Stimulated activated CD8-positive, alpha-beta memory T cell treated with anti-CD3 and anti-CD28 coated beads, Interleukin-4, amount 100 ng/mL, for 1 hour (primary cell): ENCODE measurements at places on chromosomes 1 and 21.

- no peak for DNase-seq
Observed at GRCh38 chr1:223455470-223455869, 62.3 kb downstream of the CCDC185 start.

DNA sequence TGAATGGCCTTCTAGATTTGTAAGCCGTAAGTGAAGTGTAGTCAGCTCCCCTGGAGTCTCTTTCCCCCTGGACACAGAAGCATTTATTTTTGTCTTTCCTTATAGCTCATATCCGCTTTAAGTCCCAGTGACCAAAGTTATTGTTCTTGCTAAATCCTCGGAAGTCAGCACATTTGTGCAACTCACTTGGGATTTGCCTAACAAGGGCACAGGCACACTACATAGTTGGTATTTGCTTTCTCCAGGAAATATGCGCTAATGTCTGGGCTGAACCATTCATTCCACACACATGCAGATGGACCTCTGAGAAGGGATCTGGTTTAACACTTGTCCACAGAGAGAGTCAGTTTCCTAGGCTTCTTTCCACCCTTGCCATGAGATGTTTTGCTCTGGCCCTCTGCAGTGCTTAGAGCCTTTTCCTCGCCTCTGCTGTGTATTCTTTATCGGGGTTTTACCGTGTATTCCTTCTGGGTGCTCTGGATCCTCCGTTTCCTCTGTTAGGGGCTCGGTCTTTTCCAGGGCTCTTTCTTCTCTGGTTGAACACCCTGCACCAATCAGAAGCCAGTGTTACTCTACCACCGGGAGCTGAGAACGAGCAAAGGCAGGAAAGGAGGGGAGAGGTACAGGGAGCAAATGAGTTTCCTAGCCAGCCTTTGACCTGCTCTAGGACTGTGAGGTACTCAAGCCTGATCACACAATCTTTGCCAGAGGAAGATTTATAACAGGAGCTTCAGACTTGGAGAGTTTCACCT is 72.4 kb downstream of the ABCA4 start:
- no peak for DNase-seq

DNA sequence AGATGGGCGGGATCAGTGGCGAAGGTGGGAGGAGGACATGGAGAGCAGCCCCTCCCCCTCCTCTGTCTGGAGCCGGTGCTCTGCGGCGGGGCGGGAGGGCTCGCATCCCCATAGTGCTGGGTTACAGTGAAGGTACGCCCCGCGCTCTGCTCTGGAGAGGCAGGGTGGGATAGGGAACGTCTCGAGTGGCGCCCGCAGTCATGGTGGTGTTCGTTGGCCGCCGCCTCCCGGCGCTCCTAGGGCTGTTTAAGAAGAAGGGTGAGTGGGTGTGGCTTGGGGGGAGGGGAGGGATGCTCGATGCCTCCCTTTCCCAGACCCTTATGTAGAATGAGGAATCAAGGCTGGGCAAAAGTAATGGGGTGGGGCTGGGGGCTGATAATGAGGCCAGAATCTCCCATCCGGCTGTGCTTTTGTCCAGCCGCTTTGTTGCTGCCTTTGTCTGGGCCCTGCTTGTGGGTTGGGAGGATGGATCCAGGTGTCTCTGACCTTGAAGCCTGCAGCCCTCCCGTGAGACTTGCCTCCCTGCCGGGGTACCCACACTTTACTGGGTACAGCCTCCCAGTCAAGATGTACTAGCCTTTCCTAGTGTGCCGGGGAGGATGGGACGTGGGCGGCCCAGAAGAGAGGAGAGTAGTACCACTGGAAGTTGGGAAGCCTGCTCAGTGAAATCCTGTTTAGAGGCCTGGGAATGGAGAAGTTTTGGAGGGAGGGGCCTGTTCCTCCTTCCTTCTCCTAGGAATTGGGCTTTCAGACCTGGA is 51.4 kb downstream of the YARS1 start:
- no peak for DNase-seq

DNA sequence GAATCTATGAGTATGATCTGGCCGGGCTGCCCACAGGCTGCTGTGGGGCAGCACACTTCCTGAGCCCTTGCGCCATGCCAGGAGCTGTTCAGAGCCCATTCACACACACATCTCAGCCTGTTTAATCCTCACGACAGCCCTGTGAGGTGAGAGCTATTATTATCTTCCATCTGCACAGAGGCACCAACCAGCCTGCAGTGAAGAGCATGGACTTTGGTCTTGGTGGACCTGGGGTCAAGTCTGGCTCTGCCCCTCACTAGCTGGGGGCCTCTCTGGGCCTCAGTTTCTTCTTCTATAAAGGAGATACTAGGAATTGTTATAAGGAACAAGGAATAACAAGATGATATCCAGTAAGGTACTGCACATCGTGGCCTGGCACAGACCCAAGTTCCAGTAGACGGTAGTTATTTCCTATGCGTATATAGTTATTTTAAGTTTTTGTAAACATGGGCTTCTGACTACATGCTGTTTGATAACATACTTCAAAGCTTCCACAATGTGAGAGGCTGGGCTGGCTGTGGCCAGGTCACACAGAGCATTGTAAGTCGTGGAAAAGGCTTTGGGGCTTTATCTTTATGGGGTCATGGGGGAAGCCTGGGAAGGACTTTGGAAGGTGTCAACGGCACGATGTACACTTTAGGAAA is 3.4 kb upstream of the PADI2 start:
- DNase-seq: no peak

DNA sequence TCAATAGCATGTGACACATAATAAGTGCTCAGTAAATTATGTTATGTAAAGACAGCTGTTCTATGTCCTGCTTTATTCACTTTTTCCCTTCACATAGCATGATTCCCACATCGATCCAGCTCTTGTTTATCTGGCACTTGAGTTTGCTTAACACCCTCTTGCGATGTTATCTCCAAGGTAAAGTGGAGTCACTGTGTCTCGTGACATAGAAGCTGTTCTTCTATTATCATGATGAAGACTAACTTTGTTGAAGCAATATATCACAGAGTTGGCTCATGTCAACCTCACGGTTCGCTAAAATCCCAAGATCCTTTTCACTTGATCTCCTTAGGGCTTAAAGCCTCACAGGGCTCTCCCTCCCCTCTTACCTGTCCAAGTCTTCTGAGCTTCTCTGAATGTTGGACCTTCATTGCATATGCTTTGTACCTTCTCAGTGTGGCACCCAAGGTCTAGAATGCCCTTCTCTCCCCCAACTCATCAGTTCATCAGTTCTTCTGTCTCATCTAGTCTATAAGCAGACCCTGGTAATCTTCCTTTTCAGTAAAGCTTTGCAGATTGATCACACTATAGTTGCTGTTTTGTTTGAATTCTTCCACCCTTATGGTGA is 38.0 kb downstream of the PLXNA2 start:
- no peak for DNase-seq

- DNase-seq: no peak
Observed at GRCh38 chr1:32606565-32607371, 43.6 kb downstream of the ZBTB8OS start.

GRCh38 chr1:169809370-169810095 is 14.8 kb upstream of the METTL18 start:
- no peak for DNase-seq

- no peak for DNase-seq
Observed at GRCh38 chr21:43021756-43022600, 47.6 kb downstream of the PKNOX1 start.

DNA sequence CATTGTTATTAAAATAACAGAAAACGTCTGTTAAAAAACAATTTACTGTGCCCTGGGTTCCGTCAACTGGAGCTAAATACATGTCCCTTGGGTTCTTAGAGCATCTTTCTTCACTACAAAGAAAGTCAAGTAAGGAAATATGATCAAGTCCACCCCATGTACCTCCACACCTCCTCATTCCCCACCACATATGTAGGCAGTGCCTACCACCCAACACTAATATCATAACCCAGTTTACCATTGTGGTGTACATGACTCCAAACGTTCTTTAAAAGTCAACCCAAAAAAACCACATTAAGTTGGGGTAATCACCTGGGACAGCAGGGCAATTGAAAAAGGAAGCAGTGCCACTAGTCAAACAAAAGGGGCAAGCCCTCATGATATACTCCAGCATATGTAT is 7.8 kb upstream of the LRRC52 start:
- DNase-seq: no peak

DNA sequence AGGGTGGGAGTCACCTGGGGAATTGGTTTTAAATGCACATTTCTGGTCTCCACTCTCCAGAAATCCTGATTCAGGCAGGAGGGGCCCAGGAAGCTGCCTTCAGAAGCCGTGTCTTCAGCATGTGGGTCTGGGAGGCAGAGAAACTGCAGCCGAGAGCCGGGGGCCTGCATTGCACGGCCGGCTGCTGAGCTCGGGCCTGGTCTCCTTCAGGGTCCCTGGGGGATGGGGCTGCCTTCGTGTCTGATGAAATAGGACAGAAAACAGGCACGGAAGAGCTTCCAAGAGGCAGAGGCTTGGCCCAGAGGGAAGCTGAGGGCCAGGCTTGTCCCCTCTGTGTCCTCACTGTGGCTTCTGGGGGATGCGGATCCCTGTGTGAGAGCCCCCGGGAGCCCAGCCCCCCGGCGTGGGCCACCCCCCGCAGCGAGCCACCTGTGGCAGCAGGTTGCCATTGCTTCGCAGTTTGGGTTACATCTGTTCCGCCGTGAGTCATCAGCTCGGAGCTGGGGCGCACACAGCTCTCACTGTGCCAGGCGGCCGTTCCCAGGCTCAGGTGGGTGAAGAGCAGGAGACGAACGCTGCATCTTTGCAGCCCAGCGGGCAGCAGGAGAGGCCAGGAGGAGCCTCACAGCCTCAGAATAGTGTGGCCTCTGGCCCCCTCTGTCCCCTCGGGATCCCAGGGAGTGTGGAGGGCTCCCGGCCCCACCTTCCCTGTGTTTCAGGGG is 72.4 kb downstream of the AJAP1 start:
- DNase-seq: no peak

GRCh38 chr1:30185809-30186208 is 537.6 kb downstream of the MATN1 start:
- DNase-seq: no peak

DNA sequence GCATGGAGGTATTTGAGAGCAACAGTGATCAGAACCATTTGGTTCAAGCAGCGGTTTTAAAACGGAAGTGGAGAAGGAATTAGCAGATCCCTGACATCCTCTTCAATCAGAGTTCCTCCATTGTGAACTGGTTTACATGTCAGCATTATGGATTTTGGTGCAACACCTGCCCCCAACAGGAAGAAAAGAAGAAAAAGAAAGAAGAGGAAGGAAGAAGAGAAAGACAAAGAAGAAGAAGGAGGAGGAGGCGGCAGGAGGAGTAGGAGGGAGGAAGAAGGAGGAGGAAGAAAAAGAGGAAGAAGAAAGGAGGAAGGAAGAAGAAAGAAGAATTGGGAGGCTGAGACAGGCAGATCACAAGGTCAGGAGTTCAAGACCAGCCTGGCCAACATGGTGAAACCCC is 17.4 kb downstream of the NDUFS5 start:
- DNase-seq: no peak

DNA sequence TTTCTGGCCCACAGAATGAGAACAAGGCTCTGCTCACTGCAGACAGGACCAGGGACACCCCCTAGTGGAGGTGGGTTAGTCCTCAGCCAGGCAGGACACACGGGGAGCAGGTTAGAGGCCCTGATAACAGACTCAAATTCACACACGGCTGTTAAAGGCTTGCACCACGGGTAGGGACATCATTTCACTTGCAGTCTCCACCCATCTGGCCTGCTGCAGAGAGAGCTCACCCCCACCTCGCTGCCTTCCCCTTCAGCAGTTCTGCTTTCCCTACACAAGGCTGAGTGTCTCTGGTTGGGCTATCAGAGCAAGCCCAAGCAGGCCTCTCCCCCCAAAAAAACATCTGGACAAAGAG is 20.6 kb downstream of the MEF2D start:
- no peak for DNase-seq

GRCh38 chr1:154420961-154421924 is 16.1 kb downstream of the IL6R start:
- no peak for DNase-seq

- no peak for DNase-seq
Observed at GRCh38 chr21:27261676-27262075, 294.8 kb upstream of the ADAMTS5 start.

GRCh38 chr1:14794136-14794768 is 195.8 kb downstream of the KAZN start:
- DNase-seq: no peak

DNA sequence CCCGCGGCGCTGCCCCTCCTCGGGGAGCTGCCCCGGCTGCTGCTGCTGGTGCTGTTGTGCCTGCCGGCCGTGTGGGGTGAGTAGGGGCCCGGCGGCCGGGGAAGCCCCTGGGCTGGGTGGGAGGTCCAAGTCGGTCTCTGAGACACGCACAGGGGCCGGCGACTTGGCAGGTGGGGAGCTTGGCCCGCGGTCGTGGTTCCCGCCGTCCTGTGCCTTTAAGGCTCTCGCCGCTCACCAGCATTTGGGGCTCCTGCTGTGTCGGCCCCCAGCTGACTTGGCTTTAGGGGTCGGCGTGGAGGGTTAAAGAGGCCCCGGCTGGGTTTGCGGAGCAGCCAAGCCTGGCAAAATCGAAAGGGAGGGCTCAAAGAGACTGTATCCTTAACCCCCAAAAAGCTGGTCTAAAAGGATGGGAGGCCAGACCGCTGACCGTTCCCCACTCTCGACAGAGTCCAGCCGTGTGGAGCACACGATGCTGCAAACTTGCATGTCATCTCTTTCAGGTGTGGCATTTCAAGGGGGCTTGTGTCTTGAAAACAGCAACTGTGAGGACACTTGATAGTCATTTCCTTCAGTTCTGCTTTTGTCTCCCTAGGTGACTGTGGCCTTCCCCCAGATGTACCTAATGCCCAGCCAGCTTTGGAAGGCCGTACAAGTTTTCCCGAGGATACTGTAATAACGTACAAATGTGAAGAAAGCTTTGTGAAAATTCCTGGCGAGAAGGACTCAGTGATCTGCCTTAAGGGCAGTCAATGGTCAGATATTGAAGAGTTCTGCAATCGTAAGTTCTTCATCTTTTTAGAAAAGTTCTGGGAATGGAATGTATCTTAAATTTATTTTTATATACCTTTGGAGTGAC is 540 bp downstream of the CD55 start:
- no peak for DNase-seq

DNA sequence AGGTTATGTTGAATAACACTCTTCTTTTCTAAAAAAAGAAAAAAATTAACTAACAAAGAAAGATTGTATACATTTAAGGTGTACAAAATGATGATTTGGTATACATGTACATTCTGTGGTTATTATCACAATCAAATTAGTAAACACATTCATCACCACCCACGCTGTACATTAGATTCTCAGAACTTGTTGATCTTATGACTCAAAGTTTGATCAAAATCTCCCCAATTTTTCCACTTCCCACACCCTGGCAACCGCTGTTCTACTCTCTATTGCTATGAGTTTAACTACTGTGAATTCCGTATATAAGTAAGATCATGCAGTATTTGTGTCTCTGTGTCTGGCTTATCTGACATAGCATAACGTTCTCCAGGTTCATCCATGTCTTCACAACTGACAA is 469.5 kb upstream of the CHRM3 start:
- DNase-seq: no peak
